ENCODE measurements at places on chromosomes 12 and 14.

DNA sequence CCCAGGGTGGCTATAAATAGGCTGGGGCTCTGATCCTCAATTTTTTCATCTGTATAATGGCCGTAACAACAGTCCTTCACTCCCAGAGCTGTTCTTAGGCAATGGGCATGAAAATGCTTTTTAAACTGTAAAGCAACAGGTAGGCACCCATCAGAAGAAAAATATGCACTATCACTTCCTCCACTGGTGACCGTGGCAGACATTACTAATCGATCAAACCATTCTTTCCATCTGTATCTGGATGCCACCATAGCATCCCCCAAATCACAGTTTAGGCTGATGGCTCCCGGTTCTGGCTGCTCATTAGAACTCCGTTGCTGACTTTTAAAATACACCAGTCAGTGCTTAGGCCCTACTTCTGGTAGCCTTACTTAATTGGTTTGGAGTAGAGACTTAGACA, 11.2 kb downstream of the KRT71 start:
- DNase-seq: no peak

- no peak for DNase-seq
Observed at GRCh38 chr12:92020983-92021665, 124.5 kb downstream of the BTG1 start.

DNA sequence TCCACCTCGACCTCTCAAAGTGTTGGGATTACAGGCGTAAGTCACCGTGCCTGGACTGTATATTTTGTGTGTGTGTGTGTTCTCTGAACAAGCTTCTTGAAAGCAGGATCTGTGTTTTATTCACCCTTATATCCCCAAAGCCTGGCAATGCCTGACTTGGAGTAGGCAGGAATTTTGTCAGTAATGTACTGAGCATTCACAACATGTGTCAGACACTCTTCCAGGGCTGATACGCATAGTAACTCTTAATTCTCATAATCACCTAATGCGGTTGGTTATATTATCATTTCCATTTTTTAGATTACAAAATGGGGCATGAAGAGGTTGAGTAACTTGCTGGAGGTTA, 50.4 kb upstream of the PLEKHG3 start:
- no peak for DNase-seq

DNA sequence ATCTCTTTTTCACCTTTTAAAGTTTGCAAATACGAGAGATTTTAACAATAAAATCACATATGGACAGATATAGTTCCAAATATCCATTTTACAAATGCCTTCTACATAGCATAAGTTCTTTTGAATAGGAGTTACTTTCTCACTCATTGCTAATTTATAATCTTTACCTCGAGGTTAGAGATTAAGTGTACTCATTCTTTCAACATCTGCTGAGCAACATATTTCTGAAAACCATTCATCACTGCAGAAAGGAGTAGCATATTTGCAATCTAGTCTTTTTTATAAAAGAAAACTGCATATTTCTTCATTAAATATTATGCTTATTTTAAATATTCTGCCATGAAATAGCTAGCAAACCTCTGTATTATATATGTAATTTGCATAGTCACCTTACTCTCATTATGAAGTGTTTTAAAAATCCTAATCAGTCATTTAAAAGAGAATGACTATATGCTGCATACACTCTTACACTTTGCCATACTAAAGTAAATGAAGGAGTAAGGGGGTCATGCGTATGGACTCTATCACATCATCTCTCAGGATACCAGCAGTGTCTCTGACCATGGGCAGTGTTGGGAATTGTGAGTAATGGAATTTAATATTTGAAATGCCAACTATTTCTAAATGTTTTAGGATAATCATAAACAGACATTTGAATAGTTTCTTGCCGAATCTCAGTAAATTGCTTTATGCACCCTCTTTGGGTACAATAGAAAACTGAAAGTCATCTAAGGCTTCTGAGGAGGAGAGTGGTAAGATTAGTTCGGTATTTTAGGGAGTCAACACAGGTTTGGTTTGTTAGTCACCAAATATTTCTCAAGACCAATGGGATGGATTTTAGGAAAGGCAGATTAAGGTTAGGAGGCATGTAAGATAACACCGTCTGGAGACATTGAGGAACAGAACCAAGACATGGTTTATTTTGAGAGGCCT, 524.8 kb upstream of the ATP2B1 start:
- no peak for DNase-seq

- no peak for DNase-seq
Observed at GRCh38 chr12:104627990-104628830, 171.5 kb downstream of the CHST11 start.

DNA sequence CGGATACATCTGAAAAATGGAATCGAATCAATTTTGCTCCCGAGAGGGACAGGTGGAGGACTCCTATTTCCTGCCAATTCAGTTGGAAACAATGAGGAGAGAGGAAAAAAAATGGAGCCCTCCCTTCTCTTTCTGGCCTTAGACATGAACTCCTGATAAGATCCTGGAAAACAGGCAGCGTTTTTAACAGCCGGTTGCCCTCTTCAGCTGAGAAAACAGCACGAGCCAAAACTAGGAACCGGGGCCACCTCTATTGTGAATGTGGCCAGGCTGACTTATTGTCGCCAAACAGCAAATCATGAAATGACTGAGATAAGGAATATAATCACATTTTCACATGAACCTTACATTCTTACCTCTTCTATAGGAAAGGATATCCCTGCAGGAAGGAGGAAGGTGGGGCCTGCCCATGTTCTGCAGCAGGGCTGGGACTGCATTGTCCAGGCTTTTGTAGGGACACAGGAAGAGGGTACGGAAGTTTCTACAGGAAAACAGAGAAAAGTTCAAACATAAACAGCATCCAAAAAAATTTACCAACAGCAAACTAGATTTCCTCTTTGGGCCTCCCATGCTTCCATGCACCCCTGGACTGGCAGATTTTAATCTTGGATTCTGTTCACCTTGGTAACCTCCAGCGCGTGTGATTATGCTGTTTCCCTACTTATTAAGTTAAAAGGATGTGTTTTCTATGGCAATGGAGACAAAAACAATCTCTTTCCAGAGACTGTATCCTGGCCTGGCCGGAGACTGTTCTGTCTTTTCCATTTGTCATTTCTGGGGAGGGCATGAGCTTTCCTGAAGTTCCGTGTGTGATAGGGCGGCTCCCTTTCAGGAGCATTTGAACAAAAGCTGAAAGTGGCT, 29.0 kb upstream of the ELK3 start:
- DNase-seq: no peak

DNA sequence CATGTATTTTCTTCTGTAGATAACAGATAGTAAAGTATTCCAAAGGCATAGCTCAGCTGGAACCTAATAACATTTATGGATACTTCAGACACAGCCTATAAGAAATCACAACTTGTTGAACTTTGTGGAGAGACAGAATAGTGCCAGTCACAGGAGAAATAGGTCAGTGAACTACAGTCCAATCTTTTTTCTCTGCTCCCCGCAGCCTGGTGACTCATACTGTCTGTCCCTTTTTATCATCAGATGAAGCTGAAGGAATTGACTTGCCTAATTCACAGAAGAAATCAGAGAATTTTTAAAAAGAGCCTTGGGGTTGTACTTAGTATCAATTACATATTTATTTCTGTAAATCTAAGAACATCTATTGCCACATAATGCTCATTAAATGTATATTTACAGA, 222.3 kb downstream of the ALG10 start:
- DNase-seq: no peak

DNA sequence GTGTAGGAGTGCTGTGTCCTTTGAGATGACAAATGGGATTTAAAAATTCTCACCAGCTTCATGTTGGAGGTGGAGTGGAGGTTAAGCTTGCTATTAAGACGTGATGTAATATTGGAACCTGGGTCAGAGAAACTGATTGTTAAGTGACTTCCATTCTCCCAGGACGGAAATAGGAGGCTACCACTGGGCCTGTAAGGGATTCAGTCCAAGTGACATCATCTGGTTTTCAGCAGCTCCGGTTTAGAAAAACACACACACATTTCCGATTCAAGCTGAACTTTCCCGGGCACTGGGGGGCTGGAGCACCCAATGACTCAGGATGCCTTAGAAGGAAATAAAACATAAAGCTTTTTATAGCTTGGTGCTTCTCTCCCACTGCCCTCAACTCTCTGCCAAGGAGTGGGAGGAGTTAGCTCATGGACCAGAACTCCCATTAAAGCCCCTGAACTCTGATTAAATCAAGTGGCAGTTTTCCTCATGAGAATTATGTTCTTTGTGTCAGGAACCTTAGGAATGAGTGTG, 12.4 kb downstream of the CALM1 start:
- peak; percentile 93 for DNase-seq

- peak; percentile 20 for DNase-seq
Observed at GRCh38 chr12:109544955-109545531, 28.3 kb downstream of the MMAB start.

DNA sequence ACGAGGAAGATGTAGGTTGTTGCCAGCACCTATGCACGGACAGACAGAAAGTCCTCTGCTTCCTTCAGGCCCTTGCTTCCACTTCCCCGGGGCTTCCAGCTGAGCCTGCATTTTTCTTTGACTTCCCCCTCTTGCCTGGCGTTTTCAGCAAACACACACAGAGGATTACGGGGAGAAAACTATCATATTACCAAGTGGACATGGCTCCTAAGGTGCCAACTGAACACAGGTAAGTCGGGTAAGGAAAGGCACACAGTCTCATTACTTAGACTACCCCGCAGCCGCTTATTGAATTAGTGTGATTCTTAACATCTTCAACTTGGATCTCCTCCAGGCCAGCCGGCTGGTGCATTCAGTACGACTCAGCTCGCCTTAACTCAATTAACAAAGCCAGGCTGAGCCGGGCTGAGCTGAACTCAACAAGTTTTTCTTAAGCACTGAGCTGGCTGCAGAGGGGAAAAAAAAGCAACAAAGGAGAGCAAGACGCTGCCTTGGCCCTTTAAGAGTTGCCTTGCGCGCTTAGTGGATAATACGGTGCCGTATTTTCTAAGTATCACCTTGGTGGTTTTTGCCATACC, 19.2 kb upstream of the MAP1LC3B2 start:
- DNase-seq: peak; percentile 36

- no peak for DNase-seq
Observed at GRCh38 chr12:68306564-68306963, 25.6 kb downstream of the MDM1 start.

GRCh38 chr14:96178461-96179321, 25.9 kb upstream of the BDKRB2 start:
- no peak for DNase-seq

- no peak for DNase-seq
Observed at GRCh38 chr14:93285044-93285443, 47.8 kb downstream of the BTBD7 start.

DNA sequence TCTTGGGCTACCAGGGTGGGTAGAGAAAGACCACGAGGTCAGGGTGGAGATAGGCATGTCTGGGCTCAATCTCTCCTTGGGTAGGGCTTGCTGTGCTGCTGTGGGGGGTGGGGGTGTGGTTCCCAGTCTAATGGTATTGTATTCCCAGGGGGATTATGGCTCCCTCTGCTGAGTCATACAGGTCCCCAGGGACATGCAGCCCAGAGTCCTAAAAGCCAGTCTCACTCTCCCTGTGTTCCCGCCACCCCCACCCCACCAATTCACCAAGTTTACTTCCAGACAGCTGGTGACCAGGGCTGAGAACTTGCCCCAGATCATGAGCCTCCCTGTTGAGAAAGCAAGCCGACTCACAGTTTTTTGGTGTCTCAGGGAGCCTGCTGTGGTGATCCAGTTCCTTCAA, 367.6 kb downstream of the C12orf75 start:
- DNase-seq: no peak

- DNase-seq: no peak
Observed at GRCh38 chr14:59313144-59313651, 124.7 kb downstream of the DAAM1 start.

DNA sequence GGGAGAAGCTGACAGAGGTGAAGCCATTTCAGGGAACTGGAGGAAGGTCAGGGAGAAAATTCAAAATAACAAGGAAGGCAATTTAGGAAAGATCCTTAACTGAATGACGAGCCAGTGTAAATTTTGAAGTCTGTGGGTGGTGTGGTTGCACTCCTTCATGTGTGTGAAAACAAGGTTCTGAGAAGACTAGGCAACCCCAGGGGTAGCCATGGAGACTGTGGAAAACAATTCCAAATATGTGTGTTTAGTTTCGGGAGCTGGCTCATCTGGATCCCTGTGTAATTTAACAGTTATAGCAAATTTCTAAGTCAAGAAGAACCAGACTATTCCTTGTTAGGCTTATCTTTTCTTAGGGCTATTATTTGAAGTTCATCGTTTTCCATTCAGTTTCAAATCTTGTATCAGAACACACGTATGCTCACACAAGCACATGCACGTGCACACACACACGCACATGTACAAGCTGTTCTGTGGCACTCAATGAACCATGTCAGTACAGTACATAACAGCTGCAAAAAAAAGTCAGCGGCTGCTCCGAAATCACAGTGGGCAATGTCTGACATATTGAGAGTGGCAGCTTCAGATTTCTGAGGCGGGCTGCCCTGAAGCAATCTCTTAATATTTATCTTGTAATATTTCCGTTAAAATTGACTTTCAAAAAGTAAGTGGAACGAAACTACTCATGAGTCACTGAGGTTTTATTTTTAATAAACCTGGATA, 411.2 kb downstream of the AEBP2 start:
- peak; percentile 3 for DNase-seq

DNA sequence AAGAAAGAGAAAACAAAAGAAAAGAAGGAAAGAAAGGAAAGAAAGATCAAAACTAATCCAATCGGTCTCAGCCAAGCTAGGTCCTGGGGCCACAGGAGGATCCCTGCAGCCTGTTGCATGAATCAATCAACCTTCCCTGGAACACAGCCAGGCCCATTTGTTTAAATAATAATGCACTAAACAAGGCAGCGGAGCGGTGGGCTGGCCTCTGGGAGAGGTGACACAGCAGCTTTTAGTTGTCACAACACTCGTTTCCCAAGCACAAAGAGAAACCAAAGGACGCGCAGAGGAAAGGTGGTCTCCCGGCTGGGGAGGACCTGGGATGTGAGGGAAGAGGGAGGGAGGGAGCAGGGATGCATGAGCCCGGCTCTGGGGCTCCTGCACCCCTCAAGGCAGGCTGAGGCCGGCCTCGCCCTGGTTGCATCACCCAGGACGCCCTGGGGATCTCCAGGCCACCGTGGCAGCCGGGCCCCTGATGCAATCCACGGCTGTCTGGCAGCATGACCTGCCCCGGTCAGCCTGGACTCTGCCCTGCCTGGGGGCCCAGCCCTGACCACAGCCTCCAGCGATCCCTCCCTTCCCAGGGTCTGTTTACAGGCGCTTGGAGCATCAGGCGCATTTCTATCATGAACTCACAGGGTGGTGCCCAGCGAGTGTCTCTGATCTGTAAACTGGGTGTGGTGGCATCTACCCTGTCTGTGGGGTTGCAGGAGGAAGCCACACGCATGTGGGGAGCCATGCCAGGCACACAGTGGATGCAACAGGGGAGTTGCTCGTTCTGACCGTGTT, 32.5 kb downstream of the MMP17 start:
- DNase-seq: peak; percentile 66

GRCh38 chr12:52441320-52441911, 7.2 kb upstream of the KRT75 start:
- DNase-seq: no peak

Data from HFFc6 (cell line).